ENCODE measurements at places on chromosomes 4 and X. TPM values are rescaled to one million over a fixed set of nuclear protein-coding genes. Genes with fewer than 3 reads are reported as not detected.
A peak's percentile ranks its signal among the peaks of the same experiment; 100 is the strongest.

DNA sequence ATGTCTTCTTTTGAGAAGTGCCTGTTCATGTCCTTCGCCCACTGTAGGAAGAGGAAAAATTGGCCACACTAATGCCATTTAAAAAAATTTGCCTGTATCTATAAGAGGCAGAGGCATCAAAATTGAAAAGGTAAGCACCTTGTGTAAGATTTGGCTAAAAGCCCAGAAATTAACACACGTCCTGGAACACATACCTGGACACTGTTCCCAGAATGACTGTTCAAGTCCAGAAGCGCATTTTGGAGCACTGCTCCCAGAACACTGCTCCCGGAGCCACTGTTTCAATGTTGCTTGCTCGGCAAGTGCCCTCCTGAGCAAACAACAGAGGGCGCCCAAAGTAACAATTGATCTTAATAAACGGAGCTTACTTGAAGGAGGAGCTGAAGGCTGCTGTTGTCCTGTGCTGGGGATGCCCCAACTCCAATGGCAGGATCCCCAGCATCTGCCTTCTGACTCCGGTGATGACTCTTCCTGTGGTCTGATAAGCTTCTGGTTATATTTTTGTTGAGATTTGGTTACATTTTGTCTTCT, 1958.6 kb downstream of the C4orf33 start:
- no peaks in the 10 kb centered on the region for H3K4me1 ChIP-seq
- no peaks in the 10 kb centered on the region for H3K36me3 ChIP-seq
- no peaks in the 10 kb centered on the region for H3K27me3 ChIP-seq
- DNase-seq: no peak

DNA sequence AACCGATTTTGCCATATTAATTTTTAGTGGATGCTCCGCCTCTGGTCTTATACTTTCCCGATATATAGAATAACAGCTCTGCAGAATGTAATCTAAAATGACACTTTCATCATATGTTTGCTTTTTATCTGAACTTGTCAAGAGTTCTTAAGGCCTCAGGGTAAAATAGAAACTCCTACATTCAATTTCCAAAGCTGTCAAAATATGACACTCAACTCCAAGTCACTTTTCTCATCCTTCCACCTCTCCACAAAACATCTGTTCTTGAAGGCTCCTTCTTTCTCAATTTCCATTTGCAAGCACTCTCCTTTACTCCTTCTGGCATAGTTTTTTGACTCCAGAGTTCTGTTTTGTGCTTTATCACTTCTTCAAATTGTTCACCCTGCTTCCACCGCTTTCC, 242.2 kb downstream of the PDGFC start:
- H3K36me3 ChIP-seq: no peaks in the 10 kb centered on the region
- H3K27me3 ChIP-seq: no peaks in the 10 kb centered on the region
- H3K4me1 ChIP-seq: no peaks in the 10 kb centered on the region
- no peak for DNase-seq
- no peak overlapping the region for H3K4me3 ChIP-seq

DNA sequence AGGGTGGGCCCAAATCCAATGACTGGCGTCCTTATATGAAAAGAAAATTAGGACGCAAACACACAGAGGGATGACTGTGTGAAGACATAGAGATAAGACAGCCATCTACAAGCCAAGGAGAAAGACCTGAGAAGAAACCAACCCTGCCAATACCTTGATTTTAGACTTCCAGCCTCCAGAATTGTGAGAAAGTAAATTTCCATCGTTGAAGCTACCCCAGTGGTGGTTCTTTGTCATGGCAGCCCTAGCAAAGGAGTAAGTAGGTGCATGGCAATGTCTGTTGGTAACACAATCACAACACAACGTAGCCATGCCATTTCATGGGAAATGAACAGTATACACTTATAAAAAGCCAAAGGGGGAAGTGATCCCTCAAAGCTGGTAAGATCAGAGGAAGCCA, 25.3 kb downstream of the SMIM20 start:
- no peaks in the 10 kb centered on the region for H3K27me3 ChIP-seq
- H3K36me3 ChIP-seq: no peaks in the 10 kb centered on the region
- no peak overlapping the region for H3K4me3 ChIP-seq
- peaks cover 18% of the 10 kb centered on the region for H3K4me1 ChIP-seq
- peak overlapping the region; percentile 9 for H3K27ac ChIP-seq

GRCh38 chr4:168449719-168450452, 30.4 kb downstream of the DDX60L start:
- H3K36me3 ChIP-seq: peaks cover 18% of the 10 kb centered on the region
- no peaks in the 10 kb centered on the region for H3K27me3 ChIP-seq
- H3K27ac ChIP-seq: no peak overlapping the region

- no peaks in the 10 kb centered on the region for H3K27me3 ChIP-seq
- no peaks in the 10 kb centered on the region for H3K36me3 ChIP-seq
- H3K27ac ChIP-seq: no peak overlapping the region
- no peak overlapping the region for H3K4me3 ChIP-seq
- no peak for DNase-seq
- H3K4me1 ChIP-seq: no peaks in the 10 kb centered on the region
These were observed 748.6 kb downstream of the STPG2 start for GRCh38 chr4:97394653-97395052.

Gene TAF7L
- 0.08 TPM for total RNA-seq

Gene SULT1E1
- not detected for total RNA-seq

Data from left ventricle myocardium inferior (tissue), 1 donor.